ENCODE measurements at places on chromosomes 13 and 19.

DNA sequence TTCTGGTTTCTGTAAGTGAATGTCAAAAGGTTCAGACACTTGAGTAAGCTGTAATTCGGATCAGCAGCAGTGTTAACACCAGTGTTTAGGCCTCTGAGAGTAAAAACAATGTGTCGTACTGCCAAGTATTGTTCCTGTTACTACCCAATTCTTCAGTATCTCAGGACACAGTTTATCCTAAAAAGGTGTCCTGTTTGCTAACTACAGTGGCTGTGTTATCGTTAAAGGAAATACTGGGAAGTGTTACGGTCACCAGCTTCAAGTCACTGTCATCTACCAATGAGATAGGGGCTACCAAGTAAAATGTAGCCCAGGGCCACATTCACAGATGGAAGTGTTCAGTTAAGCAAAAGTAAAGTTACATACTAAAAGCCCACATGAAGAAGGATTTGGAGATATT lies 2.3 kb upstream of the UPF3A start:
- DNase-seq = no peak

- no peak for DNase-seq
Observed at GRCh38 chr13:26593661-26594060, 36.2 kb downstream of the WASF3 start.

GRCh38 chr19:4502282-4503131 lies 15.8 kb downstream of the PLIN4 start:
- no peak for DNase-seq

DNA sequence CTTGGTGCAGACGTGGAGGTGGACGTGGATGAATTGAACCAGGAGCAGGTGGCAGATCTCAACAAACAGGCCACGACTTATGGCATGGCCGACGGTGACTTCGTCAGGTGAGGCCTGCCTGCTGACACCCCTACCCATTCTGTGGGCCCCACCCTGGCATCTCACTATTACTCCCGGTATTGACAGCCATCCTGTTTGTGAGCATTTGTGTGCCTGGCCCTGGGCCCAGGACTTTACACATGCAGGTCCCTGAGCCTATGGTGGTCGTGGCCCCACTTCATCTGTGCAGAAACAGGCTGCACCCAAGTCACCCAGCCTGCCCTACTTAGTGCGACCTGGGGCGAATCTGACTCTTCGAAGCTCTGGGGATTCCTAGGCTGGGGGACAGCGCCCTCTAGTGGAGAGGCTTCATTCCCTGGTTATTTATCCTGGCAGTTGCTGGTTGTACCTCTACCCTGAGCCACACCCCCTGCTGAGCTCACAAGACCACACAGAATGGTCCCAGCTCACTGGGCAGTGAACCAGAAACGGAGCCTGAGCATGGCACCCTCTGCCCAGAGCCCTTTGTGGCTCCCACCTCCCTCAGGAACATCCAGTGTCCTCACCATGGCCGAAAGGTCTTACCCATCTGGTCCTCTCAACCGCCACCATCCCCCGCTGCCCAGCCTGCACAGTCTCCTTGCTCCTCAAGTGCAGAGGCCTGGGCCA lies 16.9 kb downstream of the ZNF296 start:
- DNase-seq = peak; percentile 67

- no peak for DNase-seq
Observed at GRCh38 chr19:31503211-31503610, 154.0 kb upstream of the TSHZ3 start.

DNA sequence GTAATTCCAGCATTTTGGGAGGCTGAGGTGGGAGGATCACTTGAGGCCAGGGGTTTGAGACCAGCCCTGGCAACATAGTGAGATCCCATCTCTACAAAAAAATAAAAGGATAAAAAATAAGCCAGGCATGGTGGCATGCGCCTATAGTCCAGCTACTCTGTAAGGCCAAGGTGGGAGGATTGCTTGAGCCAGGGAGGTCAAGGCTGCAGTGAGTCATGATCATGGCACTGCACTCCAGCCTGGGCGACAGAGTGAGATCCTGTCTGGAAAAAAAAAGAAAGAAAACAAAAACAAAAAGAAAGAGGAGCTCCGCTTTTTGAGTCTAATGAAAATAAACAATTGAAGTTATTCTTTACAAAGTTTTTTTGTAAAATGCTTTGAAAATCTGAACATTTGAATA lies 326.2 kb downstream of the GPC5 start:
- DNase-seq = no peak

GRCh38 chr13:105827111-105827809 lies 708.2 kb downstream of the EFNB2 start:
- no peak for DNase-seq

DNA sequence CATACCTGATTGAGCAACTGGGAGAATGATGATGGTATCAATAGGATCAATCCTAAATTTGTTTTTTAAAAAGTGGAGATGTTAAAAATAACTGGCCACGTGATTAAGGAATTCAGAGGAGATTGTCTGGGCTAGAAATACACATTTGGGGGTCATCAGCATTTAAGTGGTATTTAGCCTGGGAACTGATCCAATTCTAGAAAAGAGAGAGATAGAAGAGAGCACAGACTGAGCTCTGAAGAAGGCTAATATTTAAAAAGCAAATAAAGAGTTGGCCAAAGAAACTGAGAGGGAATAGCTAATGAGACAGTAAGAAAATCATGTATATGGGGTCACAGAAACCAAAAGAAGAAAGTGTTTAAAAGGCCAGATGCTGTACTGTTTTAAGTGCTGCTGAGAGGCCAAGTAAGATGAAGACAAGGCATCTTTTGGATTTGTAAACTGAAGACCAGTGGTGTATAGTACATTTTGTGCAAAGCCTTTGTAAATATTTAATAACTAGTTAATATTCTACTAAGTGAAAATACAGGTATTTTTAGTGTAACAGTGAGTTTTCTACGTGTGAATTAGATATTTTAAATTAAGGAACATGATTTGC lies 40.2 kb downstream of the UBL3 start:
- no peak for DNase-seq

GRCh38 chr13:74450964-74451363 lies 316.8 kb upstream of the KLF12 start:
- DNase-seq = peak; percentile 65

- no peak for DNase-seq
Observed at GRCh38 chr13:109606520-109606919, 179.9 kb downstream of the IRS2 start.

DNA sequence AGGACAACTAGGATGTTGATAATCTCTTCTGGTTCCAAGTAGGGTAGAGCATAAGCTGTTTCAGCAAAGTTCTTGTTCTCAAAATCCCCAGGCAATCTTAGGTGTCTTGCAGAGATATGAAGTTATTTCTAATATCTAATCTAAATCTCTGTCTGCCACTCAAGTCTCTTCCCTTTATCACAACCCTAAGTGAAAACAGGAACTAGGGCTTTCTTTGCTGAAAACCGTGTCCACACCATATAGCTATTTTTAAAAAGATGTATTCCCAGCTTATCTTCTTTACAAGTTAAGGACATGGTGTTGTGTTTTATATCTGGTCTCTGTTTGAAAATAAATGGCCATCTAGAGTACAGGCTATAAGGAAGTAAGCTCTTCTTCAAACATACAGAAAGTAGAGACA lies 11.3 kb upstream of the RNASEH2B start:
- no peak for DNase-seq

DNA sequence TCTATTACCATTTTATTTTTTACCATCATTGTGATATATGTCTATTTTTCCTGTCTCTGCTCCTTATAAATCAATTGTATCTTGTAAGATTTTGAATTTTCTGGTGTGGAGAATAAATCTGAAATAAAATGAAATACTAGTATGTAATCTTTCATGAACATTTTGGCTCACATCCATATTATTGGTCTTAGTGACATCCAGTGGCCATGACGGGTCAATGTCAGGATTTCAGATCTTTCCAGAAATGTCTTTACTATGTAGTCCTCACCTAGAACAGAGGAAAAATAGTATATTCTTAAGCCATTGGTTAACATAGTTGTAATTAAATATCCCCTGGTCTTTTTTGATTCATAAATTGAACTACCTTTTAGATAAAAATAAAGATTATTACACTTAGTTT lies 109.8 kb upstream of the GPC6 start:
- no peak for DNase-seq

GRCh38 chr13:73421310-73421912 lies 362.6 kb downstream of the KLF5 start:
- no peak for DNase-seq

DNA sequence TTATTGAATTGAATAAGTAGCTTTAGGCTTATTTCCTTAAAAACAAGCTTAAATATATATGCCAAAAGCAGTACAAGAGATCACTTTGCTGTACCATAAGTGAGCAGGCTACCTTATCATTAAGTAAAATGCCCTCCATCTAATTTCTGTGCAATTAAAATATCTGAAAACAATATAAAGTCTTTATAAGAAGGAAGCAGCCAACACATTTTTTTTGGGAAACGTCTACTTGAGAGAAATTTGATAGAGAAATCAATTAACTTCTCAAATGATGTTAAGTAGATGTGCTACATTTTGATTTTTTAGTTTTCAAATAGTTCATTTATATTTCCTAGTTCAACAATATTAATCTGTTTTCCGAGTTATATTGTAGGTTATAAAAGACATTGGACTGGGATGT lies 52.5 kb downstream of the GPC5 start:
- no peak for DNase-seq

GRCh38 chr19:40581531-40581930 lies 4.9 kb downstream of the SHKBP1 start:
- DNase-seq = no peak

- no peak for DNase-seq
Observed at GRCh38 chr19:50912102-50912599, 956 bp upstream of the KLK4 start.

DNA sequence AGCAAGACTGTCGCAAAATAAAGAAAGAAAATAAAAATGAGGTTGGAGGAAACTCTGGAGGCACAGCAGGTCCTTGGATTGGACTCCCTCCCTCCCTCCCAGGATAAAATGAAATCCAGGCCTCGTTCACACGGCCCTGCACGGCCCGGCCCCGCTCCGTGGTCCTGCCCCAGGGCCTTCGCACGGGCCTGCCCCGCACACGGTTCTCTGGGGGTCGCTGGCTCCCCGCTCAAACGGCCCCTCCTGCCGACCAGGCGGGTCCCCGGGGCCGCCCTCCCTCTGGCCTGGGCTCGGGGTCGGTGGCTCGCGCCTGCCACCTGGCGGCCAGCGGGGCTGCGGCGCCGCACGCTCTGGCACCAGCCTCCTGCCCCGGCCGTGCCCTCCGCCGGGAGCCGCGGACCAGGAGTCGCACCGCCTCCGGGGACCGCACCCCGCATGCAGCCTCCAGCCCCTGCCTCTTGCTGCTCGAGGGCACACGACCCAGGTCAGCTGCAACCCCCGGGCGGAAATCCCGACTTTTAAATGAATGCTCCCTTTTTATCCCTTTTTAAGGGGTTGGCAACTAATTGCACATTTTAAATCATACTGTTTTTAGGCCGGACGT lies 1.5 kb upstream of the WDR18 start:
- DNase-seq = peak; percentile 39

DNA sequence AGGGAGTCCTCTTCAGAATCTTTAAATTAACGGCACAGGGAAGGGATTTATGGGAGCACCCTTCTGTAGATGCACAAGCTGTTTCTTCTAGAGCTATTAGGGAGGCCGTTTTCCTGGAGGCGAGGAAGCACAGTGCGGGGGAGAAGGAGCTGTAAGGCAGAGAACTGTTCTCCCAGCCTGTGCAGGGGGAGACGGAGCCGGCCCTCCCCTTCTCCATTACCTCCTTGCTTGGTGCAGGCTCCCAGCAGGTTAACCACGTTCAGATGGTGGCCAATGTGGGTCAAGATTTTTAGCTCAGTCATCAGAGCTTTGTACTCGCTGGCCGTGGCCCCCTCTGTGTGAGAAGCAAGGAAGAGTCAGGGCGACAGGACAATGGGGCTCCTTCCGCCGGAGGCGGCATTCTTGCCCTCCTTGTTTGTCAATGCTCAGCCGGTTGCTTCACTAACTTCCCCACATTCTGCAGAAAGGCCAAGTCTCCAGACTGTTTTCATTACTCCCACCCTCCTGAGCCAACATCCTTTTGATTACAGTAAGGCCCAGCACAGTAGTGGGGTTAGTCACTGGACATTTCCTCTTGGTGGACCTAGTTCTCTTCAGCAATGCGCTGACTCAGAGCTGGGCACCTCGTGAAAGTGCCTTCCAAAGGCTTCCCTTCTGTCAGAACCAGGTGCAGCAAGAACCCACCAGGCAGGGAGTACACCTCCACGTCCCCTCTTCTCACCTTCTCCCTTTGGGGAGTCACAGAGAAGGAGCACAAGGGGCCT lies 165.4 kb downstream of the FLT1 start:
- DNase-seq = peak; percentile 97

DNA sequence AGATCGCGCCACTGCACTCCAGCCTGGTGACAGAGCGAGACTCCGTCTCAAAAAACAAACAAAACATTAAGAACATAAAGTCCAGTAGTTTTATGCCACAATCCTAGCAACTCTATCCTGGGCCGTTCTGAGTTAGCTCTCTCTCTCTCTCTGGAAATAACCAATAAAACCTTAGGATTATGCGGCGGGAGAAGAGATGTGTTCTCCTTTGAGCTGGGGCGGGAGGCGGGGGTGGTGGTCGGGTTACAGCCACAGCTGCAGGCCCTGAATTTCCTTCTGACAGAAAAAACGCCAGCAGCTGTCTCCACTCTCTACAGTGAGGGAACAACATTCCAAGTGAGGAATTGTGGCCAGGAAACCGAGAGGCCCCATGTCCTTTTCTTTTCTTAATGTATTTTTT lies 9.1 kb upstream of the PNMA8A start:
- peak; percentile 61 for DNase-seq

GRCh38 chr19:38255383-38256014 lies 675 bp downstream of the PPP1R14A start:
- no peak for DNase-seq

DNA sequence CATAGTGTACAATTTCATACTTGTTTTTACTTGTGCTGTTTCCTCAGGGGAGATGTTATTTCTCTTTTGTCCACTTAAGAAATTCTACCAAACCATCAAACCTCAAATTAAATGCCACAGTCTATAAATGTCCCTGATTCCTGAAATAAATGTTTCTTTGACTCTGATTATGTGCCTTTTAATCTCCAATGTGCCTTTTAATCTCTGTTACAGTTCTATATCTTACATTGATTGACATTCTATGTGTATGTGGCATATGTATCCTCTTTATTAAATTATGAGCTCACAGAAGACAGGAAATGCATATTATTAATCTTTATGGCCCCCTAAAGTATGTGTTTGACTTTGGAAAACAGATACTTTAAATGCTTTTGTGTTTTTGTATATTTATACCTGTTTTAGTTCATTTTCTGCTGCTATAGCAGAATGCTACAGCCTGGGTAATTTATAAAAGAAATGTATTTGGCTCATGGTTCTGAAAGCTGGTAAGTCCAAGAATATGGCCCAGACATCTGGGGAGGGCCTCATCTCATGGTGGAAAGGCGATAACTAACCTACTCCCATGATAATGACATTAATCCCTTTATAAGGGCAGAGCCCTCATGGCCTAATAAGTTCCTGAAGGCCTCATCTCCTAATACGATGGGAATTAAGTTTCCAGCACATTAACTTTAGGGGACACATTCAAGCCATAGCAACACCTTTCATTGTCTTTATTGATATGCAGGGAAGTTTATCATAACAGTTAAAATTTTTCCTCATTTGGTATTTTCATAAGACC lies 403.9 kb downstream of the LIG4 start:
- DNase-seq = no peak

GRCh38 chr13:100794575-100794974 lies 120.0 kb upstream of the TMTC4 start:
- no peak for DNase-seq
